ENCODE measurements at places on chromosomes 16 and 17.

GRCh38 chr16:81136390-81137335 lies 40.5 kb upstream of the GCSH start:
- no peak for DNase-seq

GRCh38 chr17:60392845-60393702 lies 1.1 kb upstream of the USP32 start:
- DNase-seq: peak; percentile 39

- DNase-seq: no peak
Observed at GRCh38 chr17:37792787-37793186, 47.9 kb upstream of the HNF1B start.

GRCh38 chr16:2874912-2875362 lies 8.1 kb upstream of the FLYWCH2 start:
- DNase-seq: peak; percentile 70

DNA sequence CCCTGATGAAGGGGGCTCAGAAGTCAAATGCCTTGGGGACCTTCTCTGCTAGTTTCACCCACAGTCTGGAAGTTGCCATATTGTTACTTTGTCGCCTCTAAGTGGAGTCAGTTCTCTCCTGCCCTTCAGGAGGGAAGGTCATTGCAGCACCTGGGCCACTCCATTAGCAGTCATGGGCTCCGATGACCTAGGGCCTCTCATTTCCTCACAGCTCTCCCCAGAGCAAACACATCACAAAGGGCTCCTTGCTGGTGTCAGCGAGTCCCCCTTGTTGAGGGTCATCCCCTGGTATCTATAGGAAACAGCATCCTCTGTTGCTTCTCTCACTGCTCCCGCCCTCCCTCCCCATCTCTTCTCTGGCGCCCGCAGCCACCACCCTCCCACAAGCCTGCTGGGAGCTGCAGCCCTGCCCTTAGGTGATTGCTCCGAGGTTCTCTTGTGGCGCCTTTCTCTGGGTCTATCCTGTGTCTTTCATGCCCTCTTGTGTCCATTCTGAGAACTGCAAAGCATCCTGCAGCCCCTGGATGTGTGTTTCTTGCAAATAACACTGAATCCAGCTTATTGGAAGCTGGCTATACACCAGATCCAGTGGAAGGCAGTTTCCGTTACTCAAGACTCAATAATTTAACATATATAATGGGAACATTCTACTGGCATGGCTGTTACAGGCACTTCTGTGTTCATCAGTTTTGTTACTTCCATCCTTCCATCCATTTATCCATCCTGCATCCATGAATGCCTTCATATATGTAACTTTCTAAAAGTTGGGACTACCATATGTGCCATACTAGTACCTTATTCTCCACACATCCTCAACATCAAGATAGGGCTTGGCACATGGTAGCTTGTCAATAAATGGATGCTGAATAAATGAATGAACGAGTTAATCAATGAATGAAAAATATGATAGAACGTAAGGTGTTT lies 21.2 kb downstream of the PDILT start:
- peak; percentile 47 for DNase-seq
